ENCODE measurements at places on chromosomes 12 and 14.

DNA sequence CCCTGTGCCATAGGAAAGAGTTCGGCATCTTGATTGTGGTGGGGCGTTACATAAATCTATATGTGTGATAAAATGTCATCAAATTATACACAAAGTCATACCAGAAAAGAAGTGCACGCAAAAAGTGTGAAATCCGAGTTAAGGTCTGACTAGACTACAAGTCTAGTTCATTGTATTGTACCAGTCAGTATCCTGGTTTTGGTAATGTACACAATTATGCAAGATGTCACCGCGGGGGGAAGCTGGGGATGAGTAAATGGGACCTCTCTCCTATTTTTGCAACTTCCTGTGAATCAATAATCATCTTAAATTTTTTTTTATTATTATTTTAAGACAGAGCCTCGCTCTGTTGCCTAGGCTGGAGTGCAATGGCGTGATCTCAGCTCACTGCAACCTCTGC lies 43.2 kb upstream of the BCL11B start:
- no peak for DNase-seq

DNA sequence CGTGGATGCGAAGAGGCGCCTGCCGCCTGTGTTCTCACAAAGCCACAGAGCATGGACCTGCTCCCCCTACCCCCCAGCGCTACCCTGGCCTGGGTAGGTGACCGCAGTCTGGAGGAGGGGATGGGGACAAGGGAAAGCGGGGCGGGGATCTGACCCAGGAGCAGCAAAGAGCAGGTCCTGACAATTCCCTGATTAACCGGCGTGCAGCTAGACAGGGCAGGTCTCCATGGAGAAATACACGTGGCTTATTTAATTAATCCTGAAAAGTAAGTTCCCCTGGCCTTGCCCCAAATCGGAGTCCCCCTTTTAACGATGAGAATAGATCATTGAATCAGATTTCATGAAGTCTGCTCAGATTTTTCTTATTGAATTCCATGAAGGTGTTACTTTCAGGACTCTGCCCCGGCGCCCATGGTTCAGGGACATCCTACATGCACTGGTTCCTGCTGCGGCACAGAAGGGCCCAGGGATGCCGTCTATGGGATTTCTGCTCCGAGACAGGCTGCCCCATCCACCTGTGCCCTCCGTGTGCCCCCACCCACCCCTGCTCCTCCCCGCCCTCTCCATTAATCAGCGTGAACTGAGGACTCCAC lies 251.0 kb upstream of the SFSWAP start:
- no peak for DNase-seq

DNA sequence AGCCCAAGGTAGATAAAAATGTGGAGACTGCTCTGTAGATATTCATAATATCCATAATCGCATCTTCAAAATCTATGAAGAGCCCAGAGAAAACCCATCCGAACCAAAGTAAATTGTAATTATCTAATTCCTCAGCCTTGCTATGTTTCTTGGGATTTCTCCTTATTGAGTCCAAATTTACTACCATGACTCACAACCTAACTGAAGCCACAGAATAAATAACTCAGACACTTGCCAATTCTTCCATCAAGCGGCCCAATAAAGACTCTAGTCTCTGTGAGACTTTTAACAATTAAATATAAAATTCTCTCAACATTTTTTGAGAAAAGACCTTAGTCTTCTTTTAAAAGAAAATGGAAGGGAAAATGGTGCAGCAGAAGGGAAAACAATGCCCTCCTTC lies 409.8 kb downstream of the DAD1 start:
- no peak for DNase-seq

- DNase-seq: no peak
Measured at GRCh38 chr12:124623344-124624035, 56.1 kb upstream of the NCOR2 start.

- DNase-seq: no peak
Measured at GRCh38 chr12:109967383-109968031, 28.7 kb downstream of the GIT2 start.

DNA sequence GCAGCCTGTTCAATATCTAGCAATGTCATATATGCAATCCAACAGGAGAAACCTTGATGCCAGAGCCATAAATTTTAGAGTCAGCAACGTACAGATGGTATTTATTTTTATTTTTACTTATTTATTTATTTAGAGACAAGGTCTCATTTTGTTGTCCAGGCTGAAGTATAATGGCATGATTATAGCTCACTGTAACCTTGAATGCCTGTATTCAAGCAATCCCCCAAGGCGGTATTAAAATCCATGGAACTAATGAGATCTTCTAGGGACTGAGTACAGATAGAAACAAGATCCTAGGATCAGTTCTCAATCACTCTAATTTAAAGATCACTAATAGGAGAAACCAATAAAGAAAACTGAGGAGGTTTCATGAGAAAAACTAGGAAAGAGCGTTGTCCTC lies 89.3 kb downstream of the SLCO1B1 start:
- no peak for DNase-seq

DNA sequence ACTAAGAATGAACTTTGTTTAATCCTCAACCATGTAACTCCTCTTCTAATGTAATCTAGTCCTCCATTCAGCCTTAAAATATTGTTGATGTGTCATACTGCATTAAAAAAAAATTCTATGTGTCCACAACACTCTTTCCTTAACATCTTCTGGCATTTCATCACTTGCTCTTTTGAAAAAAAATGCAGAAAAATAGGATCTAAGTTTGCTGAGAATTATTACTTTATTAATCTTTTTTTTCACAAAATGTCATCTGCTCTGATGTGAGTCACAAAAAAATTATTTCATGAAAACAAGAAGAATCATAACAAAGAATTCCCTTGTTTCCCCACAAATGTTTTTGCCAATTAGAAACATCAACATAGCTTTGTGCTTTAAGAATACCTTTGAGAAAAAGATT lies 410.1 kb upstream of the MGAT4C start:
- DNase-seq: no peak

DNA sequence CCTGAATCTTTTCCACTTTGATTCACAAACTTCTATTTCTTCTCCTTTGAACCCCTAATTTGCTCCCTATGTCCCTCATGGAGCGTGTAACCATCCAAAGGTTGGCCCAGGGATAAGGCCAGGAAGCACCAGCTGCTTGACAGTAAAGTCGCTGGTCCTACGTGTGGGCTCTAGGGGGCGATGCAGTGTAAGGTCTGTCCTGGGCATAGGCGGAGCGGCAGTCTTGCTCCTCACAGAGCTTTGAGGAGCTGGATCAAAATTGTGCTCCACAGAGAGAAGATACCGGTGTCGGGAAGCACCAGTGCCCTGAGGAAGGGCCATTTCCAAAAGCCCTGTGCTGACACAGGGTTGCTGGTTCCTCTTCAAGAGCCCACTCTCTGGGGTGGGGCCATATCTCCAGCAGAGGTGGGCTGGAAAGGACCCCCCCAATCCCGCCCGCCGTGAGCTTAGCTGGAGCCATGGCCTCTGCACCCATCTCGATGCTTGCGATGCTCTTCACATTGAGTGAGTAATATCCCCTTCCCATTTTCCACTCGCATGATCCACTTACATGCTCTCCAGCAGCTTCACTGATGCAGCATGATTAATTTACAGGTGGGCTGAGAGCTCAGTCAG lies 49.9 kb upstream of the OR4E1 start:
- peak; percentile 30 for DNase-seq

GRCh38 chr12:120540445-120540844 lies 6.3 kb downstream of the RNF10 start:
- DNase-seq: no peak

GRCh38 chr14:24102357-24103048 lies 8.4 kb downstream of the PCK2 start:
- DNase-seq: no peak

DNA sequence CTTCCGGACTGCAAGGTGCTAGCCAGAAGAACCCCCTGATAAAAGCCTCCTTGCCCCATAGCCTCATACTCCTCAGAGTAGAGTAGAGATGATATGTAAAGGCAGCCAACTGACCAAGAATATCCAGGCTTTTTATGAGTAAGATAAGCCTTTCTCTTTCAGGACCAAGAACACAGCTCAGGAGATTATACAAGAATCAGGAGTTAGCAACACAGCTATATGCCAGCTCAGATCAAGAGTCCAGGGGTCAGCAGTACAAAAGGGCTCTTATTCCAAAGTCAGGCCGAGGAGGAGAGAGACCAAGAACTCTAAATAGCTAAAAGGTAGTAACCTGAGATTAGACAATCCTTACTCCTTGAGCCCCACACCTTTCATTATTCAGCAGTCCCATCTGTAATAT lies 135.3 kb downstream of the BTG1 start:
- DNase-seq: no peak

Data from CD4-positive, alpha-beta T cell treated with Interferon gamma for 1 hour (primary cell).